Uterus (tissue), 4 donors: ENCODE measurements at places on chromosomes 4 and X. TPM values are rescaled to one million over a fixed set of nuclear protein-coding genes. Genes with fewer than 3 reads are reported as not detected.

Gene AMTN
- not detected for total RNA-seq

Gene CDKL2
- total RNA-seq, result 1.2 TPM

Gene GPRIN3
- 3.6 TPM for total RNA-seq

Gene GALNTL6
- not detected for total RNA-seq

Gene SPANXN3
- total RNA-seq, result not detected

Gene UGT2B10
- total RNA-seq, result not detected

Gene NUP62CL
- total RNA-seq, result not detected

Gene IL21
- total RNA-seq, result not detected

Gene HPRT1
- 20.0 TPM for total RNA-seq

Gene RIPPLY1
- total RNA-seq, result not detected

Gene F8
- 24.7 TPM for total RNA-seq

Gene SPANXC
- not detected for total RNA-seq

Gene PNMA3
- 0.49 TPM for total RNA-seq

Gene TMEM150C
- 15.0 TPM for total RNA-seq

Gene TMEM154
- total RNA-seq, result 1.3 TPM

Gene IGSF1
- not detected for total RNA-seq

Gene LGI2
- total RNA-seq, result 21.2 TPM

Gene DNAAF6
- not detected for total RNA-seq

Gene FHIP1A
- total RNA-seq, result 2.6 TPM

Gene DGAT2L6
- total RNA-seq, result not detected

Gene ZCCHC12
- total RNA-seq, result 114 TPM

Gene C4orf36
- total RNA-seq, result 4.8 TPM

Gene CENPE
- total RNA-seq, result 15.2 TPM
